ENCODE measurements at places on chromosomes 7 and 10.

GRCh38 chr7:151566897-151567320, 47.2 kb upstream of the RHEB start:
- DNase-seq, result peak; percentile 29

DNA sequence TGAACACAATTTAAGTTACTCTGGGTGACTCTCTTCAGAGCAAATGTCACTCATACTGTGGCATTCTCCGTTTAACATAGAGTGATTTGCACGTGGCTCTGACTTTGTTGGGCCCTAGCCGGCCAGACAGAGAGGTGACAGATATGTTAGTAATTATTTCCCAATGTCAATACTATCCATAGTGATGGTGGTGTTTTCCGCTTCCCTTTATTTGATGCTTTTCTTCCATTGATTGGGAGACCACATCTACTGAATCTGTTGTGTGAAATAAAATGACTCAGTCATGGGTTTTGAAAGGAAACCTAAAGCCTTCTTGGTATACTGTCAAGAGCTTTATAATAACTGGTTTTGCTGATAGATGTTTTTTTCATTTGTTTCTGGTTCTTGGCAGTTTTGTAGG, 7.4 kb downstream of the AVL9 start:
- no peak for DNase-seq

- DNase-seq, result no peak
Measured at GRCh38 chr10:46308666-46309450, 22.1 kb downstream of the ANTXRL start.

- DNase-seq, result no peak
Measured at GRCh38 chr10:2734603-2735002, 332.7 kb upstream of the PFKP start.

GRCh38 chr10:99590799-99591198, 29.4 kb downstream of the SLC25A28 start:
- no peak for DNase-seq

DNA sequence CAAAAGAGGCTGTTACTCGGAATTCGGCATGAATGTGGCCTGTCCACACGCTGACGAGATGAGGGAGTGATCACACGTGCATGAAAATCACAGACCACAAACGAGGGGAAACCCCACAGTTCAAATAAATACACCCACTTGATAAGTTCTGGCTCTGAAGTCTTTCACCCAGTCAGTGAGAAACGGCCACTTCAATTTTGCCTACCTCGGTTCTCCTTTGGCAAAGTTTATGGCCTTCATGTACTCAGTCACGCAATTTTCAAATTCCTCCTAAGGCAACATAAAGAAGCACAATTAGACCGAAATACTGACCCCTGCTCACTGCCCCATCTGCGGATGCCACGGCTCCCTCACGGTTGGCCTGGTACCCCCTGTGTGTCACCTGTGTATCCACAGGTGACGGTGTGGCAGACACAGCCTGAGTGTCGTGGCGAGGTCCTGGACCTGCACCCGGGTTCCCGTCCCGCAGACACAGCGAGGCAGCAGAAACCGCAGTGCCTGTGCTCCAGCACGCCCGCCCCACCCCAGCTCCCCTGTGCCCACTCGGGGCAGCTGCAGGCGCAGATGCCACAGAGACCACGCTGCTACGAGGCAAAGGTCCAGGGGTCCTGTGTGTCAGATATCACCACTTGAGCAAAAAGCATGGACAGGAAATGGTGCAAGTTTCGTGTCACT, 1.4 kb downstream of the CFAP46 start:
- DNase-seq, result no peak

DNA sequence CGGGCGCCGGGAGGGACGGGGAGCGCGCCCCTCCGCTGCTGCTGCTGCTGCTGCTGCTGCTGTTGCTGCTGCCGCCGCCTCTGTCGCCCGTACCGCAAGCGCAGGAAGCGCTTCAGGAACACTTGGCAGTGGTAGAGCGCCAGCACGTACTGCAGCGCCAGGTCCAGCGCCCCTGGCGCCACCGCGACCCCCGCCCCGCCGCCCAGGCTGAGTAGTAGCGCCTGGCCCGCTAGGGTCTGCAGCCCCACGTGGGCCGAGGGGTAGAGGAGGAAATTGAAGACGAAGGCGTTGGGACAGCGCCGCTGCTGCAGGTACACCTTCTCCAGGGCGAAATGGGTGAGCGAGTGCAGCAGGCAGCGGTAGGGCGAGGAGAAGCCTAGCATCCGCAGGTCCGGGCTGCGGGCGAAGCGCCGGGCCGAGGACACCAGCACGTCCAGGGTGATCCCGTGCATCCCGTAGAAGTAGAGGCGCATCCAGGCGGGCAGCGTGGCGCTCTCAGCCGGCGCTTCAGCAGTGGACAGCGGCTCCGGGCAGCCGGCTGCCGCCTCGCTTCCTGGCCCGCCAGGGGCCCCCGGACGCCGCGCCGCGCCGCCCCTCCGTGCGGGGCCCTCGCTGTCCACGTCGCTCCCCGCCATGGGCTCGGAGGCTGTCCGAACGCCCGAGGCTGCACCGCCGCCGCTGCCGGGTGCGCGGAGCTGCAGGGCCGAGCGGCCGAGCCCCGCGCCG, at the start of gene TMEM229A:
Gene TMEM229A, minus strand, starts transcription at position 699 of the 726 bp plus-strand sequence. Its CDS starts 64 bp downstream, at position 635.
- DNase-seq, result peak; percentile 5

DNA sequence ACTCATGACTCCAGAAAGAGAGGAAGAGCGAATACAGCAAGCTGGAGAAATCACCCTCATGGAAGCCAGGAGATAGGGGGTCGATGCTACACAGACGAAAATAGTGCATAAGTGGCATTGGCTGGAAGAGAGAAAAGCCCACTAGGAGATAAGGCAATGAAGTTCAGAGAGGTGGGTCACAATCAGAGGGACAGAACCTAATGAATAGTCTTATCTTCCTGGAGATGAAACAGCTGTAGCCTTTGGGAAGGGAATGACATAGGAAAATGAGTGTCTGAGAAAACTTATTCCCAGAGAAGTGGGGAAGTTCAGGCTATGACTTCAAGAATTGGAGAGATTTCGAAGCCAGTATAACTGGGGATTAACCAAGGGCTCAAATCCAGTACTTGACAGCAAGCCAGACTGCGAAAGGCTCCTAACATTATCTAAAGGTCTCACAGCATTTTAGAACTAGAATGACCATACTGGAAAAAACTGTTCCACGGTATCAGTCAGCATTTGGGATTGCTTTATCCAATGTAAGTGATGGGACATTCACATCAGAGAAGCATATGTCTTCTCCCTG, 211.1 kb downstream of the ZNF365 start:
- no peak for DNase-seq

Measured in stromal cell of bone marrow (primary cell).